Stimulated activated CD4-positive, alpha-beta T cell treated with anti-CD3 and anti-CD28 coated beads, Interleukin-1b, Interleukin-23, amount 100 ng/mL, for 1 hour (primary cell): ENCODE measurements at places on chromosomes 13 and 19.

GRCh38 chr13:31629085-31629780 is 110.1 kb upstream of the RXFP2 start:
- no peak for DNase-seq

- no peak for DNase-seq
Observed at GRCh38 chr19:41327076-41327575, 17.2 kb downstream of the CCDC97 start.

DNA sequence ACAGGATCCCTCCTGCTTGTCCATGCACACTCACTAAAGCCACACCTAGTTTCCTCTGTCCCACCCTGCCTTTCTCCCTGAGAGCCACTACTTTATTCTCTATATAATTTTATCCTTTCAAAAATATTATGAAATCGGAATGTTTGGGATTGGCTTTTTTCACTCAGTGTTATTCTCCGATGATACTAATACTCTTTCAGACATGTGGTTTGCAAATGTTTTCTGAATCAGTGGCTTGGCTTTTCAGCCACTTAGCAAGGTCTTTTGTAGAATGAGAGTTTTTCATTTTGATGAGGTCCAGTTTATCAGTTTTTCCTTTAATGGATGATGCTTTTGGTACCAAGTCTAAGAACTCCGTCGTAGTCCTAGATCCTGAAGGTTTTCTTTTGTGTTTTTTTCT is 11.6 kb downstream of the SPATA13 start:
- no peak for DNase-seq

DNA sequence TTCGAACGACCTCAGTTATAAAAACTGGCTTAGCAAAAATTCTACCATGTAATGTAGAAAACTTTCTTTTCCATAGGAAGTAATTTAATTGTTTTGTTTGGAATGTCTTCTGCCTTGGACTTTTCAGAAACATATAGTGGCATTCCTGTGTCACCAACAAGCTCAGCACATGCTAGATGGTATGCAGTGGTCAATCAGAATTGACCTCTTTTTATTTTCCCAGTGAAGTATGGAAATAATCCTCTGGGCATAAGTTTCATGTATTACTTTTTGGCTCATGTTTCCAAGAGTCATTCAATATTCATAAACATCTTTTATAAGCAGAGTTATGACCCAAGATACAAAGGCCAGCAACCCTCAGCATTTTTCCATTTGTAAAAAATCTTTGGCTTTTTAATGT is 33.6 kb downstream of the NALCN start:
- DNase-seq, result no peak

GRCh38 chr19:35042954-35043604 is 1.6 kb downstream of the HPN start:
- DNase-seq, result no peak

DNA sequence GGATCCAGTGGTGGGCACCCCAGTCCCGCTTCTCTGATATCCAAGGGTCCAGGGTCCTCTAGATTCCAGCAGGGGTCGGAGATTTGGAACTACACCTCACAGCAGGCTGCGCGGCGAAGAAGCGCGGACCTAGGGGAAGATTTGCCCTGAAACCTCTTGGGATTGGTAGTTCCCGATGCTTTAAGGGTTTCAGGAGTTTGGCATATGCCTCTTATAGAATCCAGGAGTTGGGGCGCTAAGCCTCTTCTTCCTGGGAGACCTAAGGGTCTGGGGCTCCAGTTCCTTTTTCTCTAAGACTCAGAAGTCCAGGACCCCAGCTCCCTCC is 349 bp downstream of the BCL2L12 start:
- DNase-seq, result no peak

- DNase-seq, result no peak
Observed at GRCh38 chr13:41514853-41515395, 57.6 kb downstream of the RGCC start.

GRCh38 chr13:42110410-42111155 is 62.1 kb downstream of the DGKH start:
- peak; percentile 4 for DNase-seq

DNA sequence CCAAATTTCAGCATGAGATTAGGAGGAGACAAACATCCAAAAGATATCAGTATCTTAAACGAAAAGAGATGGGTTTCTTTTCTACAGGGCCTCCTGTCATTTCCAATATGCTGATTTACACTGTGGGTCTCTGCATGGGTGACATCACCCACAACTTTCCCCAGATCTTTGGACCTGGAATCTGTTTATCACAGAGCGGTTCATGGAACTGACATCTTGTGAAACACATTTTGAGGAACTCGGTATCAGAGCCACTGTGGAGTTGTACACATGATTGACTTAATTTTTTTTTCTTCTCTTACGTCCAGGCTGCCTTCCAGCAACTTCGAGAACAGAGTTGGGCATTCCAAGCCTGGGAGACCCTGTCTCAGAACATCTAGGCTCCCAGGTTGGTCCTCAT is 80.2 kb upstream of the SERP2 start:
- no peak for DNase-seq

GRCh38 chr13:48528720-48529119 is 4.2 kb downstream of the RCBTB2 start:
- no peak for DNase-seq

GRCh38 chr13:75635828-75636435 is at the start of gene LMO7:
Gene LMO7 (plus strand): TSS chr13:75636330. CDS start chr13:75636658, 328 bp downstream.
- peak; percentile 11 for DNase-seq

DNA sequence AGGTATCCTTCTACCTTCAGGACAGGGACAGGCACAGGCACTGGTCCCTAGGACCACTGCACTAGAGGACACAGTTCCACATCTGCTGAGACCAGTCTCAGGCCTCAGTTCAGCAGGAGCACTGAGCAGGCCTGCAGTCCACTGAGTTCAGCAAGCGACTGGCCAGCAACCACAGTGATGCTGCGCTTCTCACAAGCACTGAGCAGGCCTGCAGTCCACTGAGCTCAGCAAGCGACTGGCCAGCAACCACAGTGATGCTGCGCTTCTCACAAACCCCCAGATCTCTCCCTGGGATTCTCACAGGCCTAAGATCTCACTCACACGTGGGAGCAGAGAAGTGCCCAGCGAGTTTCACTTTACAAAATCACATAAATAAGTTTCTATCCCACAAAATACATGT is 140.6 kb downstream of the IRS2 start:
- no peak for DNase-seq

DNA sequence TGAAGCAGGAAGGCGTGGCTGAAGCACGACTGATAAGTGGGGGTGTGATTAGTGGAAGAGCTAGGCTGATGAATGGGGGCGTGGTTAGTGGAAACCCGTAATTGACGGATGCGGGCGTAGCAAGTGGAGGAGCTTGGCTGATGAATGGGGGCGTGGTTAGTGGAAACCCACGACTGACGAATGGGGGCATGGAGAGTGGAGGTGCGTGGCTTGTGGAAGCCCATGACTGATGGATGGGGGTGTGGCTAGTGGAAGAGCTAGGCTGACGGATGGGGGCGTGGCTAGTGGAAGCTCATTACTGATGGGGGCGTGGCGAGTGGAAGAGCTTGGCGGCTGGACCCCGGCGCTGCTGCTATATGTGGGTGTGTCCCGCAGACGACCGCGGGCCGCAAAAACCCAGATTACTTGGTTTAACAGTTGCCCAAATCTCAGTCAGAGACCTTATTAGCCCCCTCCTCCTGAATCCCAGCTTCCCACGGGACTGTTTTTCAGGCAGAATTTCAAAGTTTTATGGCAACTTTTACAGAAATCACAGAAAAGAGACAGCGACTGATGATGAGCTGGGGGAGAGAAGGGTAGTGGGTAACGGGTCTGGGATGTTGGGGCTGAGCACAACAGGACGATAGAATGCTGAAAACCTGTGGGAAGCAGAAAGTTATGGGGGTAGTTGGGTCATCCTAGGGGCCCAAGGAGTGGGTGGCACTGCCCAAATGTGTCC is 9.0 kb upstream of the MEIS3 start:
- peak; percentile 62 for DNase-seq

DNA sequence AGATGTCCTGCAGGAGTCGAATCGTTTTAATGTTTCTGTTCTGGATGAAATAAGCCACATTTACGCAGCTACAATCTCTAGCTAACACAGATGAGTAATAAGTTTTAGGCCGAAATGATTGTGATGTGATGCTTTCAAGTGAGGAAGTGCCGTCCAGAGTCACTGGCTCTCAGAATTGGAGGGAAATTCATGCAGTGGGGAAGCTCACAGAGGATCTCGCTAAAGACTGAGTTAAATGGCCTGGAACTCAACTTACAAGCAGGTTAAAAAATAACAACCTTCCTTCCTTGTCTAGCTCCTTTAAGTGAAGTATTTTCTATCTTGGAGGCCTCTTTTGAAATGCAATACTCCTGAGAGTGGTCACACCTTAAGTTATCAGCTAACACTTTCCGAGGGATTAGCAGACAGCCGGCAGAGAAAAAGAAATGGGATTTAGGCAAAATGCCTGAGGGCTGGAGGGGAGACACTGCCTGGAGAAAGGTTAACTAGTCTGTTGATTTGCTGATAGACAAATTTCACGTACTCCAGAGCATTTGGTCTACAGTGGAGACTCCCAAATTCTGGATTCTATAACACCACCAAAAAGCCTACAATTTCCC is 74.2 kb downstream of the IRS2 start:
- no peak for DNase-seq

DNA sequence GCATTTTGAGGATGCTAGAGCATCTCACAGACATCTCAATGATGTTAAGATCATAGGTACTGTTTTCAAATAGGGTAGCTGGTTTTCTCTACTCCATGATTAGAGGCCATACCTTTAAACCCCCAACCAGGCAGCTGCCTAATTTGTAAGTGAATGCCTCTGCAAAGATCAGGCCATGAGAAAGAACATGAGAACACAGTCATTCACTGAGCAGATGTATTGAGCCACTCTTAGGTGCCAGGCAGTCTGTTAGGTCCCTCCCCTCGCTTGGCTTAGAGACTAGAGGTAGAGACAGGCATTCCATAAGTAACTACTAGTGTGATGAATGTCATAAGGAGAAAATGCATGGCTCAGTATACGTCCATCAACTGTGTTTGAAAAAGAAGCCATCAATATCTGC is 410.0 kb downstream of the FGF9 start:
- DNase-seq, result no peak

GRCh38 chr19:30060531-30061222 is 118.6 kb downstream of the URI1 start:
- DNase-seq, result no peak

- DNase-seq, result no peak
Observed at GRCh38 chr19:38351865-38352395, 16.3 kb downstream of the CATSPERG start.

- DNase-seq, result no peak
Observed at GRCh38 chr13:79447741-79448140, 33.2 kb upstream of the NDFIP2 start.

- DNase-seq, result no peak
Observed at GRCh38 chr13:113607889-113608635, 23.5 kb downstream of the TFDP1 start.

GRCh38 chr19:38736413-38737280 is 7.6 kb downstream of the CAPN12 start:
- DNase-seq, result peak; percentile 34

- DNase-seq, result no peak
Observed at GRCh38 chr13:79297128-79297527, 108.9 kb downstream of the RBM26 start.

- no peak for DNase-seq
Observed at GRCh38 chr19:6723108-6723618, 2.7 kb upstream of the C3 start.

DNA sequence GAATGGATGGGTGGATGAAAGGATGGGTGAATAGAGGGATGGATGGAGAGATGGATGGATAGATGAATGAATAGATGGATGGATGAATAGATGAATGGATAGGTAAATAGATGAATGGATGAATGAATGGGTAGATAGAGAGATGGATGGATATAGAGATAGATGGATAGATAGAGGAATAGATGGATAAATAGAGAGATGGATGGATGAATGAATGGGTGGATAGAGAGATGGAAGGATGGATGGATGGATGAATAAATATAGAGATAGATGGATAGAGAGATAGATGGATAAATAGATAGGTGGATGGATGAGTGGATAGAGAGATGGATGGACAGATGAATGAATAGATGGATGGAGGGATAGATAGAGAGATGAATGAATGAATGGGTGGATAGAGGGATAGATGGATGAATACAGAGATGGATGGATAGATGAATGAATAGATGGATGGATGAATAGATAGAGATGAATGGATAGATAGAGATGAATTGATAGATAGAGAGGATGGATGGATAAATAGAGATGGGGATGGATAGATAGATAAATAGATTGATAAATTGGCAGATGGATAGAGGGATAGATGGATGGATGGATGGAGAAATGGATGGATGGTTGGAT is 106.7 kb upstream of the SOX1 start:
- DNase-seq, result no peak

- DNase-seq, result no peak
Observed at GRCh38 chr13:65808061-65808460, 1422.1 kb downstream of the PCDH9 start.

- no peak for DNase-seq
Observed at GRCh38 chr13:112225429-112226090, 150.6 kb upstream of the SPACA7 start.

- DNase-seq, result no peak
Observed at GRCh38 chr13:101493541-101493940, 41.1 kb downstream of the ITGBL1 start.

GRCh38 chr19:2777952-2778683 is 5.0 kb downstream of the SGTA start:
- no peak for DNase-seq

DNA sequence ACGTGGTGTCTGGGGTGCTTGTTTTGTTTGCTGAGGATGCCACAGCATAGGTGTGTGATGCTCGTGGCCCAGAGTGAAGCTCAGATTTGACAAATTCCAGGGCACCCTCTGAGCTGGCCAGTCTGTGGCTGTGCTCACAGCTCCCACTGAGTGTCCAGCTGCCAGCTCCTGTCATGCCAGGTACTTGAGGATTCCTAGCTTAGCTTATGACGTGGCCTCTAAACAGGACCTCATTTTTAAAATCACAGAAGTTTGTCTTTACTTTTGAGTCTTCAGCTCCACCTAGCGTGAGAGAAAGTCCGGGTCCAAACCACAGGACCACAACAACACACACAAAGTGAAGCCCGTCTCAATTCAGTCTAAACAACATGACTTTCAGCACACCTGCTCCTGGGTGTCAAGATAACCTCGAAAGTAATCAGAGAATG is 117.3 kb downstream of the RAB20 start:
- no peak for DNase-seq

DNA sequence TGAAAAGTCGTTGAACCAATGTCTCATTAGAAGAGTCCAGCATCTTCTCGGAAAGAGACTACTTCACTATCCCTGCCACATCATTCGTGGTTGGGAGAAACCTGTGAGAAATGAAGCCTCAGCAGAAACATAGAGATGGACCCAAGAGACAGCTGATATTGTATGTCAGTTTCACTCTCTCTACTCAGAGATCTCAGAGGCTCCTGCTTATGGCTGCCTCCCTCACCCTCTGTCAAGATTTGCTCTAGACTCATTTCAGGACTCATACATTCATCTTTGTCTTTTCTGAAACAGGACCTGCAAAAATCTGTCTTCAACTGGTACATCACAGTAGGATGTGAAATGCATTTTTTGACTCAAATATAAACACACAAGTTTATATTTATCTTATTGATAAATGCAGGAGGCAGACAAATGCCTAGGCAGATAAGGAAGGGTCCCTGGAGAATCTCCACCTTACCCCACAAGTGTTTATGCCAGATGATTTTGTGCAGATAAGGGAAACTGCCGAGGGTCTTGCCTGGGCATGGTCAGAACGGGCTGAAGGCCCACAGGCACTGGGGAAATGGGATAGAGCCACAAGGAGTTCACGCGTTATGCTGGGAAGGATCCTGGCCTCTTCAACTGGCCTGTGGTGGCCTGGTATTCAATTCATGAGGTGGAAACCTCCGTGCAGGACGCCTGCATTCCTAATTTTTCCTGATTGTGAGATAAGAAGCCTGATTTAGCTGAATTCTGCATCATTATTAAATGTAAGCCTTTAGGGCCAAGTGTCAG is 1834.0 kb upstream of the PCDH20 start:
- DNase-seq, result no peak

GRCh38 chr13:78607409-78608251 is 4.3 kb upstream of the POU4F1 start:
- no peak for DNase-seq
